ENCODE measurements at places on chromosomes 1 and 21.

GRCh38 chr1:8554956-8555534, 237.1 kb downstream of the SLC45A1 start:
- DNase-seq = no peak

- DNase-seq = no peak
Observed at GRCh38 chr1:27552911-27553420, 51.0 kb downstream of the AHDC1 start.

- no peak for DNase-seq
Observed at GRCh38 chr1:215545096-215545495, 22.0 kb upstream of the KCTD3 start.

DNA sequence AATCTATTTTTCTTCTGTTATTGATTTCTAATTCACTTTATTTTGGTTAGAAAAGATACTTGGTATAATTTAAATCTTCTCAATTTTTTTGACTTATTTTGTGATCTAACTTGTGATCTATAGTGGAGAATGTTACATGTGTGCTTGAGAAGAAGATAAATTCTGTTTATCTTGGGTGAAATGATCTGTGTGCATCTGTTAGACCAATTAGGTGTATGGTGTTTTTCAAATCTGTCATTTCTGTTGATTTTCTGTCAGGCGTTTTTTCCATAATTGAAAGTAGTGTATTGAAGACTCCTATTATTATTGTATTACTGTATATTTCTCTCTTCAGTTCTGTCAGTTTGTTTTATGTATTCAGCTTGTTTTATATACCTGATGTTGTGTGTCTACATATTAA, 1668.3 kb downstream of the PLA2G4A start:
- DNase-seq = no peak

DNA sequence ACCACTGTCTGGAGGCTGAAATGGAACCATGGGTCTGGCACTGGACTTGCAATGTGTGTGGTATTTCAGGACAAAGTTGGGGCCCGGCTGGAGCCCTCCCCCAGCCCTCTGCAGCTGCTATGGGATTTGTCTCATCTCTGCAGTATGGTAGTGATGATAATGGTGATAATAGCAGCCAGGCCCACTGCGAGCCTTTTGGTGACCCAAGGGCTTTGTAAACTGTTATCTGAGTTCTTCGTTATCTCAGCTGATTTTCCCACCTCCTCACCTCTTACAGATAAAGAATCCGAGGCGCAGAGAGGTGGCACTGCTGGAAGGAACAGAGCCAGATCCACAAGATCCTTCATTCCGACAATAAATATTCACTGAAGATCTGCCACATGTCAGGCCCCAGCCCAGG, 11.7 kb upstream of the WNT4 start:
- DNase-seq = no peak

DNA sequence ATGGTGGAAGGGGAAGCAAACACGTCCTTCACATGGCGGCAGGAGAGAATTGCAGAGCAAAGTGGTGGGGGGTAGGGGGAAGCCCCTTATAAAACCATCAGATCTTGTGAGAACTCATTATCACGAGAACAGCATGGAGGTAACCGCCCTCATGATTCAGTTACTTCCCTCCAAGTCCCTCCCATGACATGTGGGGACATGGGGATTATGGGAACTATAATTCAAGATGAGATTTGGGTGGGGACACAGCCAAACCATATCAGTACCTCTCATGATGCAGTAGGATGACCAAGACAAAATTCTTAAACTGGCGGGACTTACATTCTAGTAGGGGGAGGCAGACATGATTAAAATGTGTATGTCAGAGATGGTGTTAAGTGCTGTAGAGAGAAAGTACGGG, 38.8 kb downstream of the WNT4 start:
- DNase-seq = no peak

DNA sequence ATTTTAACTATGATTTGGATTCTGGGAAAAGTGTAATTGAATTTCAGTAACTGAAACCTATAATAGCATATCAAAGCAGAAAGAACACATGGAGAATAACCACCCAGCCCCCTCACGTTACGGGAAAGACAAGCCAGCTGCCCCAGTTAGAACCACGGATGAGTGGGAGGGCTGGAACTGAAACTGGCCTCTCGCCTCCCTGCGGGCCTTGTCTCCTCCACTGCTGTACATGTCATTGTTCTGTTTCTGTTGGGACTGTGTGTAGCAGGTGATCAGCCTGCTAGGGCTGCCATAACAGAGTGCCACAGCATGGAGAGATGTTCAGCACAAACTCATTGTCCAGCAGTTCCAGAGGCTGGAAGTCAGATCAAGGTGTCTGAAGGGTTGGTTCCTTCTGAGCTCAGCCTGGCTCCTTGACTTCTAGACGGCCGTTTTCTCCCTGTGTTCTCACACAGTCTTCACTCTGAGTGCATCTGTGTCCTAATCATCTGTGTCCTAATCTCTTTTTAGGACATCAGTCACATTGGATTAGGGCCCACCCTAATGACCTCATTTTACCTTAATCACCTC, 52.4 kb downstream of the MAP3K21 start:
- no peak for DNase-seq

GRCh38 chr1:115133440-115133839, 44.1 kb upstream of the TSPAN2 start:
- no peak for DNase-seq

GRCh38 chr1:32709476-32709875, 6.9 kb upstream of the SYNC start:
- DNase-seq = no peak

DNA sequence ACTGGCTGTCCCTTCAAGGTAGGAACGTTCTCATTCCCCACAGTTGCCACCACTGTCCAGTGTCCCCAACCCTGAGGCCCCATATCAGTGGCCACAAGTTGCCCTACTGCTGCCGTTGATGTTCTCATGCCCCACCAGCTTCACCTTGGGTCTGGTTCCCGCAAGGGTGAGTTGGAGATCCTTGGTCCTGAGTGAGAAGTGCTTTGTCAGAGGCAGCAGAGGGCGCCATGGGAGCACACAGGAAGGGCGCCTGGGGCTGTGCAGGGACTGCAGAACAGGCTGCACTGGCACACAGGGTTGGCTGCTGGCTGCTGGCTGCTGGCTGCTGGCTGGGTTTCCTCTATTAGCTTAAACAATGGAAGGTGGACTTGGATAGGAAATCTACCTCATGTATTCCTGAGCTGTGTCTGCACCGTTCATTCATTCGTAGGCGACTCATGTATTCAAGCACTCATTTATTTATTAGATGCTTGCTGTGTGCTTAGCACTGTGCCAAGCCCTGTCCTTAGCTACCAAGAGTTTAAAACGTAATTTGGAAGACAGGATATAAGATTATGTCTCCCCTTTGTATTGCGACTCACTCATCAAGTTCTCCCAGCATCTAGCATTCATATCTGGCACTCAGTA, 2.1 kb upstream of the S100A9 start:
- no peak for DNase-seq

DNA sequence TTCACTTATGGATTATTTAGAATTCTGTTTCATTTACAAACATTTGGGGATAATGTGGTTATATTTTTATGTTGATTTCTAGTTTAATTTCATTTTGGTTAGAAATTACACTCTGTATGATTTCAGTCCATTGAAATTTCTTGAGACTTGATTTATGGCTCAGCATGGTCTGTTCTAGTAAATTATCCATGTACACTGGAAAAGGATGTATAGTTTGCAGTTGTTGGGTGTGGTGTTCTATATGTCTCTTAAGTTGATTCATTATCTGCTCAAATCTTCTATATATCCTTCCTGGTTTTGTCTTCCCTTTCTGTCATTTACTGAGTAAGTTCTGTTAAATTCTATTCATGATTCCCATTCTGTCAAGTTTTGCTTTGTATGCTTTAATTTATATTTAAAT, 52.3 kb downstream of the RAP1A start:
- no peak for DNase-seq

GRCh38 chr1:85621430-85621829, 40.9 kb downstream of the CCN1 start:
- DNase-seq = no peak

GRCh38 chr1:168485048-168485447, 58.7 kb downstream of the XCL2 start:
- DNase-seq = no peak

DNA sequence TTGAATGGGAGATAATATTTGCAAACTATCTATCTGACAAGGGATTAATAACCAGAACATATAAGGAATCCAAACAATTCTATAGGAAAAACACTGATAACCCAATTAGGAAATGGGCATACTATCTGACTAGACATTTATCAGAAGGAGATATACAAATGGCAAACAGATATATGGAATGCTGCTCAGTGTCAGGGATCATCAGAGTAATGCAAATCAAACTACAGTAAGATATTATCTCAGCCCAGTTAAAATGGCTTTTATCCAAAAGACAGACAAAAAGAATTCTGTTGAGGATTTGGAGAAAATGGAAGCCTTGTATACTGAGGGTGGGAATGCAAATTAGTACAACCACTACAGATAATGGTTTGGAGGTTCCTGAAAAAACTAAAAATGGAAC, 758.0 kb upstream of the B3GALT2 start:
- DNase-seq = no peak

DNA sequence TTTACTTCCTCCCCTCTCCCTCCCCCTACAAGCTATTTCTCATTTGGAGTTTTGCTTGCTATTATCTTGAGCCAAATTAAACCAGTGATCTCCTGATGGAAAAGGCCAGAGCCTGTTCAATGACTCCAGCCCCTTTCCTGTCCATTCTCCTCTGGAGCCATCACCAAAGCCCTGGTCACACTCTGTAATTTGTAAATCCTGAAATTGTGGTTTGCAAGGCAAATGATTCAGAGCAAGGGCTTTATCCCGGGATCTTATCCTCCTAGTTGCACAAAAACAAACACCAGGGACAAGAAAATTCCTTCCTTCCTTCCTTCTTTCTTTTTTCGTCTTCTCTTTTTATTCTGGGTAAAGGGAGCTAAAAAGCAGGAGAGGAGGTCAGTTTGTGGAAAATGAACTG, 366.1 kb upstream of the ST6GALNAC5 start:
- no peak for DNase-seq

DNA sequence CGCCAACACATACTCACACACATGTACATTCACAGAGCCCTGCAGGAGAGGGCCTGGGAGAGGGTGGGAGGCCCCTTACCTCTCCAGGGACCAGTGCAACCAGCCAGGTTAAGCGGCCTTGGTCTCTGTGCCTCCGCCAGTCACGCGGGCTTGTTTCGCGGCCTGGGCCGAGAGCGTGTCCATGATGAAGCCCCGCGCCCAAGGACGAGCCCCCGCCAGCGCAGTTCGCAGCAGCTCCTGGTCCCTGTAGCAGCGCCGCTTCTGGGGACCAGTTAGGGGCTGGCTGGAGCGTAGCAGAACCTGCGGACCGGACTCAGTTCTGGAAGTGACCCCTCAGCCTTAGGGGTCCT, 7.3 kb upstream of the FAM167B start:
- peak; percentile 44 for DNase-seq

All from progenitor cell of endocrine pancreas (in vitro differentiated cells).